ENCODE measurements at places on chromosomes 5 and 9.
A peak's percentile ranks its signal among the peaks of the same experiment; 100 is the strongest.

DNA sequence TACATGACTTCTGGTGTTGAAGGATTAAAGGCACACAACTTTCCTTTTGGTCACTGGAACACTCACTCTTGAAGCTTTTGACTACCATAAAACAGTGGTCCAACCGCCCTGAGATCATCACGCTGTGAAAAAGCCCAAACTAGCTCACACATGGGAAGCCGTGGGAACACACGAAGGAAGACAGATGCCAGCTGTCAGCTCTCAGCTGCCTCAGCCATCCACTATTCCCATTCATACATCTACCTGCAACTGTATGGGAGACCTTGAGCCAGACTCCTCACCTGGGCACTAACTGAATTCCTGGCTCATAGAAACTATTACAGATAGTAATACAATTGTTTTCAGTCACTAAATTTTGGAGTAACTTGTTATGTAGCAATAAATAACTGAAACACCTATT lies 246.1 kb downstream of the MSX2 start:
- DNase-seq, result no peak

DNA sequence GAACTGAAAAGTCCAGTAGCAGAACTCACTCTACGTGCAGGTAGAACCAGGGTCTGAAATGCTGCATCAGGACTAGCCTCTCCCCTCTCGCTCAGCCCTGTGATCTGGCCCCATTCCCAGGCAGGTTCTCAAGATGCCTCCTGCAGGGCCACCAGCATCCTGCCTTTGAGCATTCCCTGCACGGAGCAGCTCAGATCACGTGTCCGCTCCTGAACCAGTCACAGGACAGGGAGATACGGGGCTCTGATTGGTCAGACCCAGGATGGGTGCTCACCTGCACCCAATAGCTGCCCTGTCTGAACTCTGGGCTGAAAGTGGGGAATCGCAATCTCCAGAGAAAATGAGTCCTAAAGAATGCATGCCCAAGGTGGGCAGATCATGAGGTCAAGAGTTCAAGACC lies 50.8 kb downstream of the NEURL1B start:
- no peak for DNase-seq

DNA sequence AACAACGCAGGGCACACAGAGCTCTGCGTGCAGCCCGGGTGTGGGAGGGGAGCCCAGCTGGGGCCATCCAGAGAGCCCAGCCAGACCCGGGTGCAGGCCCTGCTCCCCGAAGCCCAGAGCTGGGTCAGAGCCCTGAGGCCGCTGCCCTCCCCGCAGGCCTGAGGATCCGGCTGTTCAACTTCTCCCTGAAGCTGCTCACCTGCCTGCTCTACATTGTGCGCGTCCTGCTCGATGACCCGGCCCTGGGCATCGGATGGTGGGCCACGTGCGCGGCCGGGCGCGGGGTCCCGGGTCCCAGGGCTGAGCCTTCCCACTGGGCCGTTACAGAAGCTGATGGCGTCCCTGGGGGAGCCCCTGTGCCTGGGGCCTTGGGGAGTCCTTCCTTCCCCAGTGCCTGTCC lies 48.8 kb downstream of the KCNT1 start:
- DNase-seq, result no peak

DNA sequence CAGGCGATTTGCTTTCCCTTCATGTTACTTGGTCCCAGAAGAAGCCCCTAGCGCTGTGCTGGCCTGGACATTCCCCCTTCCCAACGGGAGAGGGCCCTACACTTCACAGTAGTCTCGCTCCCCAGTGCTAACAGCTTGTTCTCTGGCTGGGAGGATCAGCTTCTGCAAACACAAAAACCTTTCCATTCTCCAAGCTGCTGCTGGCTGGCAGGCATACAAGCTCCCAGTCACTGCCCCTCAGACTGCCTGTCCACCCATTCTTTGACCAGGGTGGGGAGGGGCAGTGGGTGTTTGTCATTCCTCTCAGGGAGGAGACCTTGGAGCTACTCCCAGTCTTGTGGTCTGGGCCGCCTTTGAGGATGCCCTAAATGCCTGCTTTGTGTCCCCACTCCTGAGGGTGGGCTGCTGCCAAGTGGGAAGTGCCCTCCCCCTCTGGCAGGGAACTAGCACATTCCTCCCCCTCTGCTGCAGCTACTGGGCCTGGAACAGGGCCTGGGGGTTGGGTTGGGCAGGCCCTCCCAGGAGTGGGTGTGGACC lies 20.8 kb downstream of the ENHO start:
- DNase-seq, result no peak

DNA sequence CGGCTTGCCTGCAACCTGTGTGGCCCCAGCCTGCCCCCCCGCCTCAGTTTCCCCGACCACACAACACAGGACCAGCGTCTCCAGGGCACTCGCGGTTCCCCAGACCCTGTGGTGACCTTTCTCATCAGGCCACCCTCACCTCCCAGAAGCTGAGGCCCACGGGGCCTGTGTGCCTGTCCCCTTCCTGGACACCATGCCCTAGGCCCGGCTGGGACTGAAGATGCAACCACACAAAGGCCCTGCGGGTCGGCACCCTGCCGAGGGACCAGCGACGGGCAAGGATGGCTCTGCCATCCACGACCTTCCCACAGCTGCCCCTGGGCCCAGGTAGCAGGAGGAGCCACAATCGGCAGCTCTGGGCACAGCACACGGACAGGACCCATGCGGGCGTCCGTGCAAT lies 34.8 kb downstream of the SLC12A7 start:
- no peak for DNase-seq

DNA sequence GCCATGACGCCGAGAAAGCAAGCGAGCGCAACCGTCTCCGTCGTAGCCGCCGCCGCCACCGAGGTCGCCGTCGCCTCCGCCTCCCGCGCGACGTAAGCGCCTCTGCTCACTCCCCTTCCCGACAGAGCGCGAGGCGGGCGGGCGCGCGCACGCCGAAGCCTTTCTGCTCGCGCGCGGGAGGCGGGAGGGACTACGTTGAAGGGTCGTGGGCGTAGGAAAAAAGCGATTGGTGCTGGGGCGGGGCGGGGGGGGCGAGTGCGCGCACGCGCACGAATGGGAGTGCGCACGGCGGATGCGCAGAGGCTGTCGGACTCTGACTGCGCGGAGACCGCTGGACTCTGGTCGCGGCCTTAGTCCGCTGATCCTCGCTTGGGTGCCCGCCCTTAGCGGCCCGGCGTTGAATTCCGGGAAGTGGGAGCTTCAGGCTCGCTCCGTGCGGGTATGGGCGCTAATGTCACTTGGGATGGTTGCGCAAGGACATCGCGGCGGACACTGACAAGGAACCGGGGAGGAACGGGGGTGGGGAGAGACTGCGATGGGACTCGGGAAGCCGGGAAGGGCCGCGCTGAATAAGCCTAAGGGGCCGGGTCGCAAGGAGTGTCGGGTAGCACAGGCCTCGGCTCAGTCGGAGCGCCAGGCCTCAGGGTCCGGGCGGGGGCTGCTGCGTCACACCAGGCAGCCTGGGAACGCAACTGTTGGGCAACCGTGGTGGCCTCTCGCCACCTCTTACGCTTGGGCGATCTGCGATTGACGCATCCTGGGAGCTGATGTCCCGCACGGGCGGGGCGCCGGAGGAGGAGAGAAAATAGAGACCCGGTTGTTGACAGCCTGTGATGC lies at the start of gene CHD1:
Gene CHD1 (minus strand): TSS at position 135 of the 837 bp plus-strand sequence. CDS start 2,621 bp downstream, outside the sequence.
- DNase-seq, result peak; percentile 97

DNA sequence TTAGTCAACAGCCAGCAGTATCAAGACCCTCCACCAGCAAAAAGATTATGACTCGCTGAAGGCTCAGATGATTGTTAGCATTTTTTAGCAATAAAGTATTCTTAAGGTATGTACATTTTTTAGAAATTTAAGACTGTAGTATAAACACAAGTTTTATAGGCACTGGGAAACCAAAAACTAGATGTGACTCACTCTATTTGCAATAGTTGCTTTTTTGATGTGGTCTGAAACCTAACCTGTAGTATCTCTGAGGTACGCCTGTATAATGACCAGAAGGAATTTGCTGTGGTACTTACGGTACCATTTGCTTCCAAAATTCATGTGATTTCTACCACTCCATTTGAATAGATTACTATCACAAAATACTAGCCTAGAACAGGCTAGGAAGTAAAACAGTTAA lies 60.8 kb downstream of the WDR41 start:
- DNase-seq, result no peak

- DNase-seq, result no peak
These were observed 25.0 kb downstream of the SGTB start for GRCh38 chr5:65696892-65697291.

DNA sequence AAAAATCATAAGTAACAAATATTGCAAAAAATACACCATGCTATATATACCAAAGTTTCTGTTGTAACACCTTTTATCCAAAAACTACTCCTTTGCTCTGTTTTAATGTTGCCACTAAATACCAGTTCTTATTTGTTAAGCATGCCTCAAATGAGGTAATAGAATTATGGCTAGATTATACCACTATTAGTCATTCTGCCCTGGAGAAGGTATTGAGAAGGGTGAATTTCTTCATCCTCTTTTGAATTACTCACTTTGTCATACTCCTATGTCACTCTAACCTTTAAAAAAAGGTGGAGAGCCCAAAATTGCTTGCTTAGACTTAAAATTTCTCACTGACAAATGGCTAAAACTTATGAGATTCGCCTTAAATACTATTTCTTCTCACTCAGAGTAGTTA lies 750.9 kb downstream of the MAT2B start:
- DNase-seq, result no peak

GRCh38 chr5:134175921-134176510 lies 734 bp downstream of the SKP1 start:
- no peak for DNase-seq

DNA sequence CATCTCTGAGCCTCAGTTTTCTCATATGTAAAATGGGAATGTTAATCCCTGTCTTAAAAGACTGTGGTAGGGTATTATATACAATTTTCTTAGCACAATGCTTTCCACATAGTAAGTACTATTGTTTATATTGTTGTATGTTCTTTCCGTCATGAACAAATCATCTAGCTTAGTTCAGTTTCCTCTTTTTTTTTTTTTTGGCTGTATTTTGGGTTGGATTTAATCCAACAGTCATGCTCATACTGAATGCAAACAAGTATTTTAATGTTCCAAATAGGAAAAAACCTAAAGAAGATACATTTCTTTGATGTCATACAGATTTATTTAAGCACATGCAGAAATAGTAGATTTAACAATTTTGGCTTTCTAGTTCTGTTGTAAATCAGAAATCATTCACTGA lies 95.1 kb downstream of the RNF180 start:
- DNase-seq, result no peak

- DNase-seq, result no peak
These were observed 30.0 kb downstream of the FABP6 start for GRCh38 chr5:160259341-160259740.

GRCh38 chr5:173829826-173830225 lies 58.3 kb upstream of the CPEB4 start:
- DNase-seq, result peak; percentile 26

GRCh38 chr9:72428329-72428728 lies 63.3 kb upstream of the ZFAND5 start:
- DNase-seq, result no peak

DNA sequence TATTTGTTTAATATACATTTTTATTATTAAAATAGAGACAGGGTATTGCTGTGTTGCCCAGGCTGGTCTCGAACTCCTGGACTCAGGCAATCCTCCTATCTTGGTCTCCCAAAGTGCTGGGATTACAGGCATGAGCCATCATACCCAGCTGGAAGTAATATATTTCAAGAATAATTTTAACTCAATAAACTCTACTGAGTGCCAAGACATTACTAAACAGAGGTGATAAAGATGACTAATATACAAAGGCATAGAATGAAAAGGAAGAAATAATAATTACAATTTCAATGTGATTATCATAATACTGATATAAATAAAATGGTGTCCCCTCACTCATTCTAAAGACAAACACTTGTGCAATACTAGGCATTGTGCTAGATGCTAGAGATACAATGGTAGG lies 13.9 kb downstream of the GOLPH3 start:
- DNase-seq, result no peak

DNA sequence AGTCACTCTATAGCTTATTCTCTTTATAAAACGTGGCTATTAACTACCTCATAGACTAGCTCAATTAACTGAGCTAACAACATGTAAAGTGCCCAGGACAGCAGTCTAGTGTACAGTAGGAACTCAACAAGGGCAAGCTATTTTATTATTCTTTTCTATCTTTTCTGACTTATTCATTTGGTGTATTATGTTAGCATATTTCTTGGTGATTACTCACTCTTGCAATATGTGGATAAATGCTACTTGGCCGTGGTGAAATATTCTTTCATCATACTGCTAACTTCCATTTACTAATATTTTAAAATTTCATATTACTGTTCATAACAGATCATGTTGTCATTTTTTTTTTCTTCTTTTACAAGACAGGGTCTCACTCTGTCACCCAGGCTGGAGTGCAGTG lies 4.9 kb downstream of the SLC25A51 start:
- DNase-seq, result no peak

DNA sequence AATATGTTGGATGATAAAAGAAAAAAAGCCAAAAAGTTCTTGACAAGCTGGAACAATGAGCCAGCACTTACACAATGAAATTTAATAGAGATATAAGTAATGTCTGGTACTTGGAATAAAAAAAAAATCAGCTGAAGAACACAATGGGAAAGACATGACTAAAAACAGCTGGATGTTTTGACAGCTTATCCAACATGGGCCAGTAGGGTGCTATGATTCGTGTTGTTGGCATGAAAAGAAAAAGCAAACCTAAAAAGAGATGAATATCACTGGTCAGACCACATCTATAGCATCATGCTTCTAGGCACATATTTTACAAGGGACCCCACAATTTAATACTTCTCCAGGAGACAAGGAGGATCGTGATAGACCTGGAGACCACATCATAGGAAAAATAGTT lies 175.3 kb downstream of the ARL15 start:
- DNase-seq, result no peak

DNA sequence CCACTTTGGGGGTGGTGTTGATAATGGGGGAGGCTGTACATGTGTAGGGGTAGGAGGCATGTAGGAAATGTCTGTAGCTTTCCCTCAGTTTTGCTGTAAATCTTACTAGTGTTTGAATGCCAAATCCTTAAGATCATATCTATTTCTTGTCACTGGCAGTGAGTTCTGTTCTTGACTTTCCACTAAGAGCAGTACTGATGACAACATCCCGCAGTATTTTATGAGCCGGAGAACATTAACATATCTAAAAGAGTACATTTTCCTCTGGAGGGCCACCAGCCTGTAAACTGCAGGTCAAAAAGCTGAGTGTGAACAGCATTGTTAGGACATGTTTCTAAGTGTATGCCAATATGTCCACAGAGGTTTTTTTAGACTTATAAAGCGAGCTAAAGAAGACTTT lies 2.5 kb upstream of the HSPB3 start:
- no peak for DNase-seq
